Activated naive CD4-positive, alpha-beta T cell (primary cell): ENCODE measurements at places on chromosomes 2 and 18.

DNA sequence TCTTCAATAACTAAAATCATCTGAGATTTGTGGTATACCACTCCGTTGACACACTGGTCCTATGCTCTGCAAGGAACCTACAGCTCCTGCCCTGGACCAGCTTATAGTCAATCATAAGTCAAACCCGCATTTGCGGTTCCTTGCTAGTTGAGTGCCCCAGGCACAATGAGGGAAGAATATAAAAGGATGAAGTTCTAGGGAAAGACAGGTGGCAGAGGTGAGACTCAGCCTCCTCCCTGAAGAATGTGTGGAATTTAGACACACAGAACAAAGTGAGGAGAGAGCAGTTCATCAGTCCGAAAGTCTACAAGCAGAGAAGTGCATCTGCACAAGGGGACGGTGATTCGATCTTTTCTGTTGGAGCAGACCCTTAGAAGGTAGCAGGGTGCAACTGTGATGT lies 615.0 kb upstream of the FANCL start:
- no peak for DNase-seq

DNA sequence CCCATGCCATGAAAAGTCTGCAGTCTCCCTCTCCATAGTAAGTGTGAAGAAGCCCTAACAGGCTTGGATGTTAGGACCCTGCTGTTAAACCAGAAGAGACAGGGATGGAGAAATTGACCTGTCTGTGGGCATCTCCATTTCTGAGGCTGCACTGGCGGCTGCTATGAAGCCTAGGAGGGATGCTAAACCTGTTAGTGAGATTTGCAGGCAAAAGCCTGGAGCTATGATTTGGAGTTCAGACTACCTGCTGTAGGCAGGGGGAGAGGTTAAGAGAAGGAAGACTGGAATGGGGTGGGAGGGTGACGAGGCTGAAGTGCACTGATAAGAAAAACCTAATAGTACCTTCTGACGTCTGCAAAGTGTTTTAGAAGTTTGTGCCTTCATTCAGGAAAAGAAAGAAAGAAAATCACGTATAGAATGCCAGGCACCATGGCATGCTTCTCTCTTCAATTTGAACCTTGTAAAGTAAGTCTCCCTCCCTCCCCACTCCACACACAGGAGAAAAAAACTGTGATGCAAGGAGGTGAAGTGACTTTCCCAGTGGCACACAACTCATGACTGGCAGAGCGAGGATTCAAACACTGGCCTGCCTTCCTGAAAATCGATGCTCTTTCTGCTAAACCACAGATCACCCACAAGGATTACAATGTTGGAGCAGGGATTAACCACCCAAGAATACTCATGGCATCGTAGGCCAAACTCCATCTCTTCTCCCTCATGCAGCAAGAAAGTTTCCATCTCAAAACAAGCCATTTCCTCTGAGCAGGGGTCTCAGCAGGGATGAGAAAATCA lies 98.5 kb upstream of the PKDCC start:
- no peak for DNase-seq

GRCh38 chr2:124501575-124502152 lies 476.6 kb downstream of the CNTNAP5 start:
- DNase-seq: no peak

DNA sequence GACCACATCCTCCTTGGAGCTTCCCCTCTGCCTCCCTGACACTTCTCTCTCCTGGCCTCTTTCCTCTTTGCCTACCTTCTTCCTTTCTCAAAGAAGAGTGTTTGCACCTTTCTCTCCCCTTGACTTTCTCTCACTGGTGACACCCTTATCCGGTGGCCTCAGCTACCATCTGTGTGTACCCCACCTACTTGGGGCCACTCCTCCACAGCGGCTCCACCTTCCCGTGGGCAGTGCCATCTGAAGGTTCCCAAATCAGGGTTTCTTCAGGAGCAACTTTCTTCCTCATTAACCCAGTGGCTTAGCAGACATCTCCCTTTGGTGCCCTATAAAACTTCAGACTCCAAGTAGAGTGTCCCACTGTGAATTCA lies 5.3 kb upstream of the NCL start:
- no peak for DNase-seq

DNA sequence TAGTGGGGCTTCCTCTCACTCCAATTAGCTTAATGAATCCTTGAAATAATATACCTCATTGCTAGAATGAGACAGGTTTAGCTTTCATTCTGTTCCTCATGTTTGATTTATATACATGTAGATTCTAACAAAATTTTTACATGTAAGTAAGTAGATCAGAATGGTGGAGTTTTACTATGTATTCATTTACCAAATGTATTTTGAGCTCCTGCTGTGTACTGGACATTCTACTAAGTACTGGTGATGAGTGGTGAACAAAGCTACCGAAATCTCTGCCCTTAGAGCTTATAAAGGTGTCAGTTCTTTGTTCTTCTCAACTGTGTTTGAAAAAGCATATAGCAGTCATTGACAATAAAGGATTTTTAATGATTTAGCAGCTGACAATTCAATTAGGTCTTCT lies 19.7 kb downstream of the MTA3 start:
- DNase-seq: no peak

- DNase-seq: no peak
Observed at GRCh38 chr18:26159353-26159752, 25.7 kb downstream of the PSMA8 start.

DNA sequence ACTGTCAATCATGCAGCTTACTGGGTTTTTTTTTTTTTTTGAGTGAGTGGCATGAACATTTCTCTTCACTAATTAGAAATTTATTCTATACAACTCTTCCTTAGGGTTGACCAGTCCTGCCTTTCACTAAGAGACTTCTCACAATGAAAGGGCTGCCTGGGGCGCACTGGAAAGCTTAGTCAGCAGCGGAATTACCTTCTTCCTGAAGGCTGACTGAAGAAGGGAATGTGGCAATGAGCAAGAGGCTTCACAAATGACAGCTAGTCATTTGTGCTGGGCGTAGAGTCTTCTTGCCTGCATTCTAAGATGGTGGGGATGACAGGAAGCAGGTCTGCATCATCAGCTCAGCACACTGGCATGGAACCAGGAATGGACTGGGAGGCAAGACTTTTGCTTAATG lies 15.6 kb upstream of the SCN3A start:
- DNase-seq: no peak

DNA sequence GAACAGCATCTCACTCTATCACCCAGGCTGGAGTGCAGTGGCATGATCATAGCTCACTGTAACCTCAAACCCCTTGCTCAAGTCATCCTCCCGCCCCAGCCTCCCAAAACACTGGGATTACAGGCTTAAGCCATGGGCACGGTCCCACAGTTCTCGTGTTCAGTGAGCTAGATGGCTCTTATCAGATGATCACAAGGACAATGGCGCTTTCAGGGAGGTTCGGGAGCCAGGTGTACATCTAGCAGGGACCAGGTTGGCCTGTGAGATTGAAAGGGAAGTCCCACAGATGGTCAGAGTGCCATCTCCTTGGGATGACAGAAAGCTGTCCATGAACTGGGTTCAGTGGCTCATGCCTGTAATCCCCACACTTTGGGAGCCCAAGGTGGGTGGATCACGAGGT lies 14.1 kb upstream of the FHOD3 start:
- DNase-seq: no peak

DNA sequence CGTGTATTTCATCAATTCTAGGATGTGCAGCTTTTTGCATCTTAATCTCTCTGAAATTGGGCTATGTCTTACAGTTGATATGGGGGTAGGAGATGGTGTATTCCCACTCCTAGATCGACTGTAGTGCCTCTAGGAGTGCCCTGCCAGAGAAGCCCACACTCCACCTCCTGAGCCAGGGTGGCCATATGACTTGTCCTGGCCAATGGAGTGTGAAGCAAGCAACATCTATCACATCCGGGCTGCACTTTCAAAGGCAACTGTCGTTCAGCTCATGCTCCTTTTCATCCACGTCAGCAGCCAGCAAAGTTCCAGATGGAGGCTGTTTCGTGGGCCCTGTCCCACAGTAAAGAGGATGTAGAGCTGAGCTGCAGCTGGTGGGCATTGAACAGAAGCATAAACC lies 149.4 kb upstream of the SLC1A4 start:
- DNase-seq: no peak

- no peak for DNase-seq
Observed at GRCh38 chr18:5556310-5556974, 12.6 kb upstream of the EPB41L3 start.

DNA sequence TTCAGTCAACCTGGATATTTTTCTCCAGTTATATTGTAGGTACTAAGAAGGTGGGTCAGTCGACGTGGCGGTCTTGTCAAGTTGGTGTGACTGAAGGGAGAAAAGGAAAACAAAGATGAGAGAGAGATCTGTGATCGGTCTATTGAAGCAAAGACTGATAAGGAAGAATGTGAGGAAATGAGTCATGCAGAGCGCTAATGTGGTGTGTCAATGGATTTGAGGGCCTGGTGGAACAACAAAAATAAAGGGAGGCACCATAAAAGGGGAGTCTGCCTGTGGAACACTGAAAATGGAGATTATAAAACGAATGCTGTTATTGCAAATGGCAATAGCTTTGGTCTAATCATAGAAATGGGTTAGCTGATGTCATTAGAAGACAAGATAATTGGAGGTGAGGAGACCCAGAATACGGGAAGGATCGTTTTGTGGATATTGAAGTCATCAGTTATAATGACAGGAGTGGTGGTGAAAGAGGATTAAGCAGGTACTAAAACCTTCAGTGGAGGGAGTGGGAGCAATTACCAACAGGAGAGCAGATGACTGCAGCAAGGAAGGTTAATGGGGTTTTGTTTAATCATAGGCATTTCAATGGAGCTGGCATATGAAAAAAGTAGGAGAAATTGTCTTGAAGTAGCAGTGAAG lies 599.1 kb upstream of the FSHR start:
- no peak for DNase-seq

- DNase-seq: no peak
Observed at GRCh38 chr2:71878626-71879508, 268.8 kb downstream of the CYP26B1 start.

GRCh38 chr2:234732404-234733092 lies 219.3 kb upstream of the SH3BP4 start:
- no peak for DNase-seq

GRCh38 chr2:8671802-8672201 lies 10.1 kb upstream of the ID2 start:
- no peak for DNase-seq

DNA sequence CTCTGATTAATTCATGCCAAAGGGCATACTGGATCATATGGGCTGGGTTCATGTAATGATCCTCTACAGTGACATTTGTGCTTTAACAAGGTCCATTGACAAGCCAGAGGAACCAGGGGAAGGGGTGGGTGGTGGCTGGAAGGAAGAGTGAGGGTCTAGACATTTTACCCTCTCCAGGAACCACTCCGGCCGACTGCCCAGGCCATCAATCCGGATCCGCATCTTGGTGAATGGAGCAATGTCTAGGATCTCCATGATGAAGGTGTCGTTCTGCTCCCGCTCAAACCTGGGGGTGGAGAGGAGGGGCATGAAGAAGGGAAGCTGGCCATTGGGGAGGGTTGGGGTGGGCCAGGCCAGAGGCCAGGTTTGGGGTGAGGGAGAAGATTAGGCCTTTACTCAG lies 147.5 kb downstream of the LOXHD1 start:
- DNase-seq: no peak

GRCh38 chr2:19796035-19796695 lies 105.6 kb downstream of the TTC32 start:
- DNase-seq: no peak

- DNase-seq: no peak
Observed at GRCh38 chr2:95667480-95667879, 75.7 kb downstream of the TRIM43 start.

GRCh38 chr2:37654932-37655841 lies 16.3 kb downstream of the CDC42EP3 start:
- no peak for DNase-seq

DNA sequence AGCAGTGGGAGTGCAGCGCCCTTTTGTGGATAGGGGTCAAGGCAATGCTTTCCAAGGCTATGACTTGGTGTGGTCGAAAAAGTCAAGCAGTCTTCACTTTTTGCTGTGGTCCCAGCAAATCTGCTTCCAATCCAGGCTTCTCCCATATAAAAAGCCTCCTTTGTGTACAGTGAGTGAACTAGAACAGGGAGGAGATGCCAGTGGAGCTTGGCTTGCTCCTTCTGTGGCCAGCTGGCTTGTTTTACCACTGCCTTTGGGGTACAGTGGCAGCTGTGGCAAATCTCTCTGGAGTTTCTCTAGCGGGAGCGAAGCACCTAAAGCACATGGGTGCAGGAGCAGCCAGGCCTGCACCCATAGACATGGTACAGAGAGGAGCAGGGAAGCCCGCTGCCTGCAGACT lies 103.5 kb downstream of the MSH2 start:
- no peak for DNase-seq

DNA sequence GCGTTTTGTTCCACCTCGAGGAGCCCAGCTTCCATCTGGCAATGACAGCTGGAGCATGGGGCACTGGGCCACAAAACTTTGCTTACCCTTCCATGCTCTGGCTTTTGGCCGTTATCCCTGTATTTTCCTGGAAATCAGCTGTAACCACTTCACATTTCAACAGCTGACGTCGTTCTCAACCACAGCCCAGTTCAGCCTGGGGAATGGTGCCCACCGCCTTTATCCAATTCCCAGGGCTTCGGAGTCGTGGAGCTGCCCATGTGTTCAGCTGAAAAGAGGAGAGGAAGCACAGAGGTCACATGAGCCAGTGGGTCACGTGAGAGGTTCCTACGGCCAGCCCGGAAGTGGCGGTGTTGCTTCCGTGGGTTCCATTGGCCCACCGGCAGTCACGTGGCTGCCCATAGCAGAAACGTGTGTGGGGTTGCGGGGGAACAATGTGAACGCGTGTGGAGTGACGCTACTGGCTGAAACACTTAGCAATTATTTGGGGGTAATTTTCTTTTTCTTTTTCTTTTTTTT lies 16.7 kb upstream of the EDAR start:
- no peak for DNase-seq

- DNase-seq: no peak
Observed at GRCh38 chr2:208012449-208012848, 12.9 kb downstream of the PLEKHM3 start.

DNA sequence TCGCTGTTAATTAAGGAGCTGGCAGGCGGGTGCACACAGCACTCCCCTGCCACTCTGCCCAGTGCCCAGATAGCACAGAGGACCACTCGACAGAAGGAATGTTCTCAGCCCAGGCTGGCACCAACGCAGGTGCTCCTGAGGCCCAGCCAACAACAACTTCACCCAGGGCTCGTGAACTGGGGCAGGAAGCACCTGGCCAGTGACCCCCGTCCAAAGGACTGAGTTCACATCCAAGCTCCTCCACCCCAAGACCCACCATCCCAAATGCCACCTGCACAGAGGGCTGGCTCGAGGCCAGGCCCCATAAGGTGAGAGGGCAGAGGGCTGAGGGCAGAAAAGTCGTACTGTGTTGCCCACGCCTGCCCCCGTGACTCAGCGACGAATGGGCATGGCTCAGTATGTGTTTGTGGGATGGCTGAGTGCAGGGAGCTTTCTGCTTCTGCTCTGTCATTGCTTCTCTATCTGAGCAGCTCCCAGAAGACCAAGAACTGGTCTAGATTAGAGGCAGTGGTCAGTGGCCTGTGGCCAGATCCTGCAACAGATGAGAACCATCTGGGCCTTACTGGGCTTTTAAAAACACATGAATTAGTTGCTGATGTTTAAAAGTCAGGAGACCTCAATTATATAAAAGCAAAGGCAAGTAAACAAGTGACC lies 68.4 kb downstream of the POLR1A start:
- DNase-seq: no peak

GRCh38 chr2:241432824-241433448 lies 75.4 kb downstream of the STK25 start:
- DNase-seq: no peak

GRCh38 chr2:106117882-106118684 lies 76.0 kb downstream of the UXS1 start:
- no peak for DNase-seq

GRCh38 chr2:68948710-68949109 lies 4.0 kb downstream of the GKN2 start:
- DNase-seq: no peak
